ENCODE measurements at places on chromosomes 4 and X. TPM values are rescaled to one million over a fixed set of nuclear protein-coding genes. Genes with fewer than 3 reads are reported as not detected.

- no peak for DNase-seq
Measured at GRCh38 chrX:17082831-17083230, 136.4 kb downstream of the REPS2 start.

DNA sequence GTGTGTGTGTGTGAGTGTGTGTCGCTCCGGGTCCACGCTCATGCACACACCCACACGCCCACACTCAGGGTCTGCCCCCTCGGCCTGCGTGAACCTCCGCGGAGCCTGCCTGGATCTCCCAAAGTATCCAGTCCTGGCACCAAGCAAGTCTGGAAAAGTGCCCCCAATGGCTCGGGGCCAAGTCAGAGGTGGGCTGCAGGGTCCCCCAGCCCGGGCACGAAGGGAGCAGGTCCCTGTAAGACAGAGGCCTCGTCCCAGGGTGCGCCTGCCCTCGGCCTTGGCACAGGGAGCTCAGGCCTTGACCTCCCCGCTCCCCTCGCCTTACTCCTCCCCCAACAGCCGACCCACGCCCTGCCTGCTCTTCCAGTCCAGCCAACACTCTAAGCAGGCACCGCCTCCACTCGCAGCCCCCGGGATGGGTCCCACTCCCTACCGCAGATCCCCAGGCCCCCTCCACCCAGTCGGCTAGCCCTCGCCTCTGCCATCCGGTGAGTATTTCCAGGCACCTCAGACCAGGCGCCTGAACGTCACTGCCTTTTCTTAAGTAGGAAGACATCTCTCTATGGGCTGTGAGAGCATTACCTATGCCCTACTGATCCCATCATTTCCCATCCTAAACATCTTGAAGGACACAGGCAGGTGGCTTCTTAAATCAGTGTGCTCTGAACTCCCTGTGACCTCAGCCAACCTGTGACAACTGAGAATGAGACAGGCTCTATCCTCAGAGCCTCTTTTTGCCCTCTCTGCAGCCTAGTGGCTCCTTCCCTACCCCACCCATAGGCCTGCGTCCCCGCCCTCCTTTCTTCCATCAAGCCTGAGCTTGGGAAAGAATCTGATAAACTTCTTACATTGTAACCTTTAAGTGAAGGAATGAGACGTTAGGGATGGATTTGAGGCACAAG, 704 bp downstream of the FAM114A1 start:
- no peak for DNase-seq

- no peak for DNase-seq
Measured at GRCh38 chr4:89285745-89286144, 21.9 kb downstream of the GPRIN3 start.

CRMP1 gene
- total RNA-seq: not detected

PRR32 gene
- total RNA-seq: not detected

MAOB gene
- total RNA-seq: not detected

GRCh38 chrX:40266490-40267333, 169.0 kb upstream of the BCOR start:
- DNase-seq: peak; percentile 46

DNA sequence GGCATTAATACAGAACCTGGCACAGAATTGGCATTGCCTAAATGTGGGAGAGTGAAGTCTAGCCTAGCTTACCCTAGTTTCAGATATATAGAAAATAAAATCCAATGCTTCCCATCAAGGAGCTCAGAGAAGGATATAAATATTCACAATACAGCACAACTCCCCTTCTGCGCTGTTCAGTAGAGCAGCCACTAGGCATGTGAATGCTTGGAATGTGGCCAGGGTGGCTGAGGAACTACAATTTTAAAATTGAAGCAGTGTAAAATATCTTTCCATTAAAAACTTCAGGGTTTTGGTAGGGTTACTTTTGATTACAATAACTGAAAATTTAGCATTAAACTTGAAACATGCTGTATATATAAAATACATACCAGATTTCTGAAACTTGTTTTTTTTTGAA, 19.5 kb downstream of the ZNF518B start:
- DNase-seq: no peak

DNA sequence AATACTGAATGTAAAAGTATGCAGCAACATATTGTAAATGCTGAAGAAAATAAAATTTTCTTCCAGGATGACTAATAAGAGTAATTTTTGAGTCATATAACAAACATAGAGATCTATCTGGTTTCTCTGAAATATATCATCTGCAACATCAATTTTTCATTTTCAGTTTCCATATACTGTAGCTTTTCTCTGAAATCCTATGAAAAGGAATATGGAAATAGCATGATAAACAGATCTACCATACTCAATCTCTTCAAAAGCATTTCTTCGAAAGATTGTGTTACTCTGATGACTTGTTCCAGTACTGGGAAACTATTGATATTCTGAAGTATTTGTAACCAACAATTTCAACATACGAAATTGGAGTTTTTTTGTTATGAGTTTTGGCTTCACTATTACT, 1156.7 kb downstream of the FAM133A start:
- DNase-seq: no peak

GRCh38 chr4:15649914-15650545, 5.1 kb downstream of the FBXL5 start:
- peak; percentile 54 for DNase-seq

DNA sequence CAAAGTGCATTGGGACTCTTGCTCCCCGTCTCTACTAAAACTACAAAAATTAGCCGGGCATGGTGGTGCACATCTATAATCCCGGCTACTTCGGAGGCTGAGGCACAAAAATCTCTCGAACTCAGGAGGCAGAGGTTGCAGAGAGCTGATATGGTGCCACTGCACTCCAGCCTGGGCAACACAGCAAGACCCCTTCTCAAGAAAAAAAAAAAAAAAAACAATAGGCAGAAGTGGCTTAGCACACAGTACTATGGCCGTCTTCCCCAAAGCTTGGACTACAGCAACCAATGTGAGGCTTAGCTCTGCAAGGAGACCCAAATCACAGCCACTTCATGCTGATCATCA, 162.8 kb upstream of the PRDX4 start:
- DNase-seq: no peak

DNA sequence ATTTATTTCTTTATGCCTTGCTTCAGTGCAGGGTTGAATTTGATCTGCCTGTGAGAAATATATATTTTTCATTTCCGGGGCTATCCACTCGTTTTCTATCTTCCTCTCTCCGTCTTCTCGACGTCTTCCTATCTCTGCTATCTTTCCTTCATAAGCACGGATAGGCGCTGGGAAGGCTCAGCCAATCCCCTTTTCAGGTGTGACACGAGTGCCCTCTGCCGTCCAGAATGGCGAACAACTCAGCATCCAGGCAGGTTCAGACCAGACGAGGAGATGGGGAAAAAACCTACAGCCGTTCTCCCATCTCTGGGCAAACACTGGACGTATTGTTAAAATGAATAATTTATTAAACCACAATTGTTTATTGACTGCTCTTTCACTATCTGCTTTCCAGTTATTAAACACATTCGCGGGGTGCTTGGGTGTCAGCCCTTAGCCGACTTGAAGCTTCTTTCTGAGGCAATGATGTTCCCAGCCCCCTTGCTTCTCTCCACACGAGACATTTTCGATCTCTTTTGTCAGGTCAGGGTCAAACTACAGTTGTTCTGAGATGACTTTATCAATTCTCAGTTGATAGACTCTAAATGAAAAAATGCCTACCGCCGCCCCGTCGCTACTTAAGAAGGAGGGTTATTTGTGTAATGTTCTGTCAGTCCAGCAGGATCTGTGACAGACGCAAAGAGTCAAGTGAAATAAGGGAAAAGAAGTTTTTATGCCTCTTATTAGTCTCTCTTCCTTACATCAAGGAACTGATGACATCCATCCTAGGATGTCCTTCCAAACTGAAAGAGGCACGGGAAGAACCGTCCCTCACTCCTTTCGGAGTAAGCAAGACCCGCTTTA, 96.3 kb upstream of the NOCT start:
- DNase-seq: peak; percentile 73

DMRTC1 gene
- total RNA-seq: not detected

DNA sequence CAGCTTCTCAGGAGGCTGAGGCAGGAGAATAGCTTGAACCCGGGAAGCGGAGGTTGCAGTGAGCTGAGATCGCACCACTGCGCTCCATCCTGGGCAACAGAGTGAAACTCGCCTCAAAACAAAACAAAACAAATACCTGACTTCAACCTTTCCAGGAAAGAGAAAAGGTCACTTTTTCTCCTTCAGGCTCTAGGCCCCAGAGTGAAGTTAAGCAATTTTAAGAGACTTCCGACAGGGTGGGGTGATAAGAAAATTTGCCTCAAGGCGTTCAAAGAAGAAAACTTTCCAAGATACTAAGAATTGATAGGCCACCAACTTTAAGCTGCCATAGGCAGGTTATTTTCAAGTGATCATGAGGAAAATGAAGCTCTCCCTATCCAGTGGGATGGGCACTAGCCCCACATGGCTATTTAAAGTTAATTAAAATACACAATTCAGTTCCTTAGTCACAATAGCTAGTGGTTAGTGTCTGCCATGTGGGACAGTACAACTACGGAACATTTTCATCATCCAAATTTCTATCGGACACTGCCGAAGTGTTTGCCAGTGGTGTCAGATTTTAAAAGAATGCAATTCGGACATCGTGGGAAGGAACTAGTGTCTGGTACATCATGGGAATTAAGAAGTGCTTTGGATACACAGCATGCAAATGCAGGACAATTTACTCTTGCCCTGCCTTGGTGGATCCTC, 33.0 kb downstream of the SMS start:
- no peak for DNase-seq

DNA sequence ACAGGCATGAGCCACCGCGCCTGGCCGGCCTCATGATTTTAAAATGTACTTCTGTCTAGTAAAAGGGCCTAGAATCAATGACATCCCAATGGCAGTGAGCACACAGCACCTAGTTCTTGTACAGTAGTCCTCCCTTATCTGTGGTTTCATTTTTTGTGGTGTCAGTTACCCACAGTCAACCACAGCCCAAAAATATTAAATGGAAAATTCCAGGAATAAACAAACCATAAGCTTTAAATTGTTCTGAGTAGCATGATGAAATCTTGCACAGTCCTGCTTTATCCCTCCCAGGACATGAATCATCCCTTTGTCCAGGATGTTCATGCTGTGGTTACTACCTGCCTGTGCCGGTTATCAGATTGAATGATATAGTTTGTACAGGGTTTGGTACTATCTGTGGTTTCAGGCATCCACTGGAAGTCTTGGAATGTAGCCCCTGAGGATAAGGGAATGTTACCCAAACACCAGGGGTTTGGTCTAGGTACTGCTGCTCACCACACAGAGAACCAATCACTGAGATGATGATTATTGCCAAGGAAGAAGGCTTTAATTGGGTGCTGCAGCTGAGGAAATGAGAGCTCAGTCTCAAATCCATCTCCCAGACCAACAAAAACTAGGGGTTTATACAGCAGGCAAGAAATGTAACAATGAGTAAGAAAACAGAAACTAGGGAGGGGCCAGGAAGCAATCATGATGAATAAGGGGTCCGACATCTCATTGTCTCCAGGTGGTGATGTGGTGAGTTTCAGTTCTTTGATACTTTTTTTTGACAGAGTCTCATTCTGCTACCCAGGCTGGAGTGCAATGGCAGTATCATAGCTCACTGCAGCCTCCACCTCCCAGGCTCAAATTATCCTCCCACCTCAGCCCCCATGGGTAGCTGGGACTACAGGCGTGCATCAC, 16.2 kb upstream of the FHL1 start:
- DNase-seq: peak; percentile 88

GRCh38 chr4:120007191-120007871, 59.3 kb downstream of the MAD2L1 start:
- DNase-seq: peak; percentile 70

DNA sequence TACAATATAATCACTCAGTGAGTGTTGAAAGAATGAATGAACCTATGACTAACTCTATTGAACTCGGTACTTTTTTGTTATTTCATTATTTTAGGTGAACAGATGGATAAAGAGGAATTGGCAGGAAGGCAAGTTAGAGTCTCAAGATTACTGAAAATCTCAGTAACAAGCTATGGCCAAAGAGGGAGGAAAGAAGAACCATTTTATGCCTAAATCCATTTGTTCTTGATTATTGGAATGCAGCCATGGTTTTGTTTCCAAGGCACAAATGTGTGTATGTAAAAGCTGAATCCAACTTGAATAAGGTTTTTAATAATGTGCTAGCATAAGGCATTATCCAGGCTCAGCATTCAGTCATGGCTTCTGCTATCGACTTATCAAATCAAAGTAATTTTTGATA, 196.4 kb downstream of the DTHD1 start:
- DNase-seq: no peak

DNA sequence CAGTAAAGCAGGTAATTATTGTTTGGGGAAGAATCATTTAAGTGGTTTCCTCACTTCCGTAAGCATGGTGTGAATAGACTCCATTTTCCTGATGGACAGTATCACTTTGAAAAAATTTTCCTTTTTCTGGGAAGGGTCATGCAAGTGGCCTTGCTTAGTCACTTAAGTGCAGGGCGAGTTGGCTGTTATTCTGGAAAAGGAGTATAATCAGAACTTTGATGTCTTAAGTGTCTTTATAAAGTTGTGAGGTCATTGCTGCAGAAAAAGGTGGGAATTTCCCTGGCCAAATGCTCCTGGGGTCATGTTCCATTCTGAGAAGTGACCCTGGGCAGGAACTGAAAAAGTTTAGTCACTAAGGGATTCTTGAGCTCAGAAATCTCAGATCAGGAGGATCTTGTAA, 146.1 kb upstream of the OTUD4 start:
- no peak for DNase-seq

GRCh38 chrX:118698516-118699170, 28.8 kb upstream of the IL13RA1 start:
- peak; percentile 34 for DNase-seq

DNA sequence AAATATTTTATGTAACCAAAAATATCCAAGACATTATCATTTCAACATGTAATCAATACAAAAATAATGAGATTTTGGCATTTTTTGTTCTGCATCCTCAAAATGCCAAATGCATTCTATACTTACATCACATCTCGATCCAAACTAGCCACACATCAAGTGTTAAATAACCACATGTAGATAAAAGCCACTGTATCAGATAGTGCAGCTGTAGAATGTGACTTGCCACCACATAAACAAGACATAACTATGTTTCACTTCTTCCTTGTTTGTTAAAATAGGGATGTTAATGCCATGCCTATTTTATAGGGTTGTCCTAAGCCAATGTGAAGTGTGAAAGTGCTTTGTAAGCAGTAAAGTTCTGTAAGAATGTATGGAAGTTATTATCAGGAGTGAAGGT, 20.9 kb downstream of the INTS6L start:
- no peak for DNase-seq

DNA sequence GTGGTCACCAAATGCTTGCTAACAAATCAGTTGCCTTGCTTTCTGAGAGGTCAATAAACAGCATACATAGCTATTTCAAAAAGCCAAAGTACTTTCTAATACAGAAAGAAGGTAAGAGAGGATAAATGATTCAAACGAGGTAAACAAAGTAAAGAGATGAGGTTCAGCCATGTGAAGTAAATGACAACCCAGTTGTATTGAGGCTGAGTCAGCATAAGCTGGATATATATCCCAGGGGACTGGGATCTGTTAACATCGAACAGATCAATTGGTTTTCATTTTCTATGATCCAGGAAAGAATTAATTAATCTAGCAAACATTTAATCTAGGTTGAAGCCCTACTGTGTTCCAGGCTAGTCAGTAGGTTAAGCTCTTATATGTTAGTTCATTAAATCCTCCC, 97.3 kb upstream of the GRIA3 start:
- no peak for DNase-seq

- no peak for DNase-seq
Measured at GRCh38 chrX:107117993-107118321, 665 bp downstream of the RBM41 start.

GRCh38 chr4:4677556-4678522, 136.0 kb upstream of the STX18 start:
- DNase-seq: peak; percentile 35

- no peak for DNase-seq
Measured at GRCh38 chr4:3807822-3808496, 41.8 kb downstream of the ADRA2C start.

Measured in HFFc6 (cell line).